ENCODE measurements at places on chromosomes 13 and 19.
A peak's percentile ranks its signal among the peaks of the same experiment; 100 is the strongest.

GRCh38 chr13:105937451-105937850, 598.0 kb downstream of the EFNB2 start:
- H3K4me3 ChIP-seq = no peak overlapping the region
- H3K27ac ChIP-seq = no peak overlapping the region
- H3K4me1 ChIP-seq = no peaks in the 10 kb centered on the region
- no peaks in the 10 kb centered on the region for H3K36me3 ChIP-seq
- DNase-seq = no peak
- H3K27me3 ChIP-seq = no peaks in the 10 kb centered on the region

DNA sequence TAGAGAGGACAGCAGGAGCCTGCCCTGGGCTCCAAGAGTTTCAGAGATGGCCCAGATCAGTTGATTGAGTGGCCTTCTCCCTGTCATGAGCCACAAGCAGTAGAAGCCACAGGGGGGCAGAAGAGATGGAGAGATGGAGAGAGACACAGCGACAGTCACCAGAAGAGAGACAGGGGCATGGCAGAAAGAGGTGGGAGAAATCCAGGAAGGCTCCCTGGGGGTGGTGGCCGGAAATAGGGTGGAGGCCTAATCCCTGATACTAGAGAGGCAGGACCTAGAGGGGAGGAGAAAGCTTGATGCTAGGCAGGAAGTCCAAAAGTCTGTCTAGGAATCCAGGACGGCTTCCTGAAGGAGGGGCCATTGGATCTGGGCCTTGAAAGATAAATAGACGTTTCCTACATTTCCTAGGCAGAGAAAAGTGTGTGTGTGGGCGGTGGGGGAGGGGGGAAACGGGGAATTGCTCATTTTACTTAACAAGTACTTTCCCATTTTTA, 9.6 kb upstream of the TPM4 start:
- H3K27me3 ChIP-seq = no peaks in the 10 kb centered on the region
- H3K4me3 ChIP-seq = peak overlapping the region; percentile 38
- H3K4me1 ChIP-seq = peaks cover 45% of the 10 kb centered on the region
- peak; percentile 60 for DNase-seq
- no peaks in the 10 kb centered on the region for H3K36me3 ChIP-seq

DNA sequence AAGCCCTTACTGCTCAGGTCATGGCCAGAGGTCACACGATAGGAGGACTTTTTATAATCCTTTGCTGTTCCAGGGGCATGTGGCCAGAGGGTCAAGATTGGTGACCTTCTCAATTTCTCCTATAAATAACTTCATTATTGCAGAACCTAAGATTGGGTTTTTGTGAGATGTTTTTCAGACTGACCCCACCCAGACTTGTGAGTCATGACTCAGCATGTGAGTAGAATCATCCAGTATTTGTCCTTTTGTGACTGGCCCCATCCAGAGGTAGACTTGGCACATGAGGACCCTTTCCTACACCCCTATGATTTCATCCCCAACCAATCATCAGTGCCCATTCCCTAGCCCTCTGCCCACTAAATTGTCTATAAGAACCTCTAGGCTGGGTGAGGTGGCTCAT, 84.5 kb upstream of the ABCC4 start:
- H3K4me3 ChIP-seq = no peak overlapping the region
- no peaks in the 10 kb centered on the region for H3K36me3 ChIP-seq
- H3K27me3 ChIP-seq = no peaks in the 10 kb centered on the region
- no peak for DNase-seq

GRCh38 chr13:114145256-114145655, 12.8 kb upstream of the RASA3 start:
- peaks cover 18% of the 10 kb centered on the region for H3K4me1 ChIP-seq
- H3K4me3 ChIP-seq = no peak overlapping the region
- no peak for DNase-seq
- H3K27ac ChIP-seq = no peak overlapping the region
- no peaks in the 10 kb centered on the region for H3K36me3 ChIP-seq

GRCh38 chr19:843836-844545, 3.2 kb downstream of the PRTN3 start:
- DNase-seq = no peak
- H3K36me3 ChIP-seq = no peaks in the 10 kb centered on the region
- peaks cover 12% of the 10 kb centered on the region for H3K27me3 ChIP-seq
- H3K4me1 ChIP-seq = peaks cover 21% of the 10 kb centered on the region

- H3K27ac ChIP-seq = no peak overlapping the region
- no peak for DNase-seq
- no peaks in the 10 kb centered on the region for H3K36me3 ChIP-seq
- H3K27me3 ChIP-seq = no peaks in the 10 kb centered on the region
- no peaks in the 10 kb centered on the region for H3K4me1 ChIP-seq
Observed at GRCh38 chr13:114177245-114178010, 1.6 kb upstream of the CFAP97D2 start.

- H3K27me3 ChIP-seq = no peaks in the 10 kb centered on the region
- no peak for DNase-seq
- no peak overlapping the region for H3K27ac ChIP-seq
- H3K36me3 ChIP-seq = peaks cover 19% of the 10 kb centered on the region
- peaks cover 9% of the 10 kb centered on the region for H3K4me1 ChIP-seq
Observed at GRCh38 chr13:113643593-113643992, 14.4 kb downstream of the ATP4B start.

- H3K4me1 ChIP-seq = peaks cover 38% of the 10 kb centered on the region
- peaks cover 3% of the 10 kb centered on the region for H3K27me3 ChIP-seq
- H3K36me3 ChIP-seq = no peaks in the 10 kb centered on the region
- no peak overlapping the region for H3K27ac ChIP-seq
Observed at GRCh38 chr19:50325310-50326100, 3.7 kb downstream of the KCNC3 start.

DNA sequence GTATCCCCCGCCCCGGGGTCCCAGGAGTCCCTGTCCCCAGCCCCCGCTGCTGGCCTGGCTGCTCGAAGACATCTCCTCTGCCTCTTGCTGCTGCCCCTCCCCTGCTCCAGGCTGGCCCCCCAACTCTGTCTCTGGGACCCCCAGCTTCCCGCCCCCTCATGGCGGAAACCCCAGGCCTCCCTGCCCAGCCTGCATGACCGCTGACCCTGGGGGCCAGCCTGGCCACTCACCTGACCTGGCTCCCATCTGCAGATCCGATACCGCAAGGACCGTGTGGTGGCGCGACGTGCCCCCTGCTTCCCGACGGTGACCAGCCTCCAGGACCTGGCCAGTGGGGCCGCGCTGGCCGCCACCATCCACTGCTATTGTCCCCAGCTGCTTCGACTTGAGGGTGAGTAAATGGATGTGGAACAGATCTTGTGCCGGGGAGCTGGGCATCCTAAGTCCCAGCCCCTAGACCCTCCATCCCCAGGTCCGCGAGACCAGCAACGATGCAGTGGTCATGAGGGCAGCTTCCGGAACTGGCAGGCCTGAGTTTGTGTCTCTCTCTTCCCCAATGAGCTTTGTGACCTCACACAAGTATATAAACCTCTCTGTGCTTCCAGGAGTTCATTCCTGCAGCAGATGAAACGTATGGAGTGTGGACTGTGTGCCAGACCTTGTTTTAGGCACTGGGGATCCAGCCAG, 12.4 kb downstream of the CAMSAP3 start:
- no peak overlapping the region for H3K27ac ChIP-seq
- peak; percentile 69 for DNase-seq
- H3K36me3 ChIP-seq = peaks cover 4% of the 10 kb centered on the region
- no peaks in the 10 kb centered on the region for H3K4me1 ChIP-seq

DNA sequence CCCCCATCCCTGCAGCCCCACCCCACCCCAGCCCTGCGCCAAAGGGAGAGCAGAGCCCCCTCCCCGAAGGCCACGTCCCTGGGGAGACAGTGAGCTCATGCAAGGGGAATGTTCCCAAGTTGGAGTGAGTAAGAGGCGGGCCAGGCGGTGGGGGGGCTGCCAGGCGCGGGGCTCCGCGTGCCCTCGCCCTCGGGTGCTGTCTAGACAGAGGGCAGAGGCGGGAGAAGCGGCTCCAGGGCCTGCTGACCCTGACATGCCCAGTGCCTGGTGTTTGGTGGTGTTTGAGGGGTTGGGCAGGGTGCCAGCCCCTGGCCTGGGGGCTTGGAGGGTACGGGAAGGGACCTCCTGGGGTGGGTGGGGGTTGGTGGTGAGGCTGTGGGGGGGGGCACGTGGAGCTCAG, 1.0 kb downstream of the FSTL3 start:
- H3K4me1 ChIP-seq = peaks cover 45% of the 10 kb centered on the region
- H3K27ac ChIP-seq = peak overlapping the region; percentile 95
- DNase-seq = peak; percentile 61
- peak overlapping the region; percentile 77 for H3K4me3 ChIP-seq
- H3K36me3 ChIP-seq = no peaks in the 10 kb centered on the region

GRCh38 chr19:11038511-11038910, 50.8 kb upstream of the LDLR start:
- H3K4me1 ChIP-seq = peaks cover 11% of the 10 kb centered on the region
- DNase-seq = no peak
- H3K27ac ChIP-seq = no peak overlapping the region

GRCh38 chr19:1980091-1980808, 35.3 kb downstream of the BTBD2 start:
- peaks cover 28% of the 10 kb centered on the region for H3K36me3 ChIP-seq
- H3K27me3 ChIP-seq = no peaks in the 10 kb centered on the region
- DNase-seq = no peak
- H3K4me1 ChIP-seq = no peaks in the 10 kb centered on the region

GRCh38 chr19:33796164-33796875, at the start of gene KCTD15:
Gene KCTD15, plus strand, starts transcription at chr19:33796870. Its CDS starts 3,585 bp downstream, at chr19:33800455.
- H3K36me3 ChIP-seq = no peaks in the 10 kb centered on the region
- no peak for DNase-seq
- peaks cover 4% of the 10 kb centered on the region for H3K27me3 ChIP-seq
- H3K4me1 ChIP-seq = peaks cover 26% of the 10 kb centered on the region

DNA sequence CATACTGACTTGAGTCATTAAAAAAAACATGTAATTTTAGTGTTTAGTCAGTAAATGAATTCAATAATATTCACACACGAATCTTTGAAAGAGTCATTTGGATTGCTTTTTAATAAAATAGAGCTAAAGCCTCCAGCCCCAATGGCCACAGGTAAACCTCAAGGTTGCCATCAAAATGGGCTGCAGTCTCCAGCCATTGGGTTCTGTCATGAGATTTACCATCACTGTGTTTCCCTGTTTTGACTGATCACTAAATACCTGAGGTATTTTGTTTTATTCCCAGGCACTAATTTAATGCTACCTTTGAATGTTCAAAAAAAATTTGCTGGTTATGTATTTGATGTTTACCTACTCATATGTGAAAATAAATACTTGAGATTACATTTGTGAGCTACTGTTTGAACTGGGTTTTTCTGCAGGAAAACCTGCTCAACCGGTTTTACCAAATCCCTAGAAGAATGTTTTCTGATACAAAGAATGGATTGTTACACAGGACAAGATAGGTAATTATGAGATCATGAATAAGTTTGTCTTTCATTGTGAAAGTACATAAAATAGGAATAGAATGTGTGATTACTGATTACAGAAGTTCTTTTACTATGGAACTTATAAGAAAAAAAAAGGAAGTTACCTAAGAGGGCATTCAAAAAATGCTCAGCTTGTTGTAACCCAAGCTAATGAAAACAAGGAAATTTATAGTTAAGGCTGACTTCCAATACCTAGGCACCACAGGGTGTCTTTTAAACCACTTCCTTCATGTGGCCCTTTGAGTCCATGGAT, 391.3 kb downstream of the EFNB2 start:
- H3K4me1 ChIP-seq = no peaks in the 10 kb centered on the region
- H3K27me3 ChIP-seq = no peaks in the 10 kb centered on the region
- H3K4me3 ChIP-seq = no peak overlapping the region
- DNase-seq = no peak

GRCh38 chr19:7701654-7702457, at the start of gene FCER2:
Gene FCER2, minus strand, starts transcription at chr19:7702131. Its CDS starts 2,371 bp downstream, at chr19:7699760.
- no peak within 1 kb of the TSS for H3K27ac ChIP-seq
- H3K4me3 ChIP-seq = no peak within 1 kb of the TSS
- peaks cover 10% of the 10 kb centered on the region for H3K4me1 ChIP-seq

DNA sequence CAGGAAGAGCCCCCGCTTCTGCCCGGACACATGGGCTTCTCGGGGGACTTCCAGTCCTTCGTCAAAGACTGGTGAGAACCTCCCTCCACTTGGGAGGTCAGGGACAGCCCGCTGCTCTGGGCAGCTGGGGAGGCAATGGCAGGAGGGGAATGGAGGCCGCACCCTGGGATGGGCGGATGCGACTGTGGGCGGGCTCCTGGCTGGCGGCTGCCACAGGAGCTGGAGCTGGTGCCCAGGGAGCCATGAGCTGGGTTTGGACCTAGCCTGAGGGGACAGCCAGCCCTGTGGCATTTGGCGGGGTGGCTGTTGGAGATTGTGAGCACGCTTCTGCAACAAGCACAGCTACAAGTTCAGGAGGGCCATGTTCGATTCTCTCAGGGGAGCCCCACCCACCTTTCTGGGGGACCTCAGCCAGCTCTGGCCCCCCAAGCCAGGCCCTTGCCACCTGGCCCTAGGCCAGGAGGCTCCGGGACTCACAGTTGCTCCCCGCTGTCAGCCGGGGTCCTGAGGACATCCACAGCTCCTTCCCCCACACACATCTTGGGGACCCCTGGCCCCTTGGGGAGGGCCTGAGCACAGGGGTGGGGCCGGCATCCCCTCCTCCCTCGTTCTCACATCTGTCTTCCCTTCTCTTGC, 3.0 kb upstream of the TGFBR3L start:
- H3K4me1 ChIP-seq = peaks cover 17% of the 10 kb centered on the region
- no peak overlapping the region for H3K27ac ChIP-seq
- H3K36me3 ChIP-seq = peaks cover 45% of the 10 kb centered on the region
- no peak overlapping the region for H3K4me3 ChIP-seq

- no peaks in the 10 kb centered on the region for H3K27me3 ChIP-seq
- no peaks in the 10 kb centered on the region for H3K36me3 ChIP-seq
- no peaks in the 10 kb centered on the region for H3K4me1 ChIP-seq
Observed at GRCh38 chr13:50267917-50268316, 252.7 kb downstream of the KCNRG start.

All from upper lobe of left lung (tissue), 6 donors.